Activated gamma-delta T cell treated with anti-CD3 and anti-CD28 coated beads, Interleukin-2, amount 50 U/mL, for 16 hours (primary cell): ENCODE measurements at places on chromosomes 11 and 22.

DNA sequence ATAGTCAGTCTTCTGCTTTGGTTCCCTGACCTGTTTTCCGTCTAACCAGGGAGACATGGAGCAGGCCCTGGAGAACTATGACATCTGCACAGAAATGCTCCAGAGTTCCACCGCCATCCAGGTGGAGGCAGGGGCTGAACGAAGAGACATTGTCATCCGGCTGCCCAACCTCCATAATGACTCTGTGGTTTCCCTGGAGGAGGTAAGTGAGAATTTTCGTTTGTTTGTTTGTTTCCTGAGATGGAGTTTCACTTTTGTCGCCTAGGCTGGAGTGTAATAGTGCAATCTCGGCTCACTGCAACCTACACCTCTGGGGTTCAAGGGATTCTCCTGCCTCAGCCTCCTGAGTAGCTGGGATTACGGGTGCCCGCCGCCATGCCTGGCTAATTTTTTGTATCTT is 52.9 kb downstream of the CABIN1 start:
- no peak for DNase-seq

- DNase-seq, result no peak
Observed at GRCh38 chr11:62427630-62428233, 8.9 kb downstream of the SCGB1A1 start.

DNA sequence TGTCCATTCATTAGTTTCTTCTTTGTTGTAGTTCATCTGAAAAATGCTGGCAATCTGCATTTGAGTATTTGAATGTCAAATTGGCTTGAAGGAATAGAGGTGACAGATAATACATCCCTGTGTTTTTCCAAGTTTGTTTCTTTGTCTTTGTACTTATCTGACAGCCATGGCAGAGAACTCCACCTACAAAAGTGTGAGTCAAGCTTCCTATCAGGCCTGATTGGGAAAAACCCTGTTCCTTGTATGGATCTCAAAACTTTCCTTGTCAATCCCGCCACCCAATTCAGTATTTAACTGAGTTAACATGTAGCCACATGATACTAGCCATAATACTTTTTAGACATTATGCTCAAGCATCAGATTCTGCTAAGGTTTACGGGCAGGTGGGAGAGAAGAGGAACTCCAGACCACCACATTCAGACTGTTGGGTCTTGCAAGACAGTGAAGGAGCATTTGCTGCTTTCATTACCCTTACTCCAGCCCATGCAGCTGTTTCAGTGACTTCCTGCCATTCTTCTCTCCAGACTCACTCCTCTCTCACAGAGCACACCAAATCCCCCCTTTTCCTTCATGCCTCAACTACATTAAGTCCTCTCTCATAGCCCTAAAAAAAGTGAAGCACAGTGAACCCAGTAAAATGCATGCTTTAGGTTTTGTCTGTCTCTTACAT is 65.9 kb downstream of the BLID start:
- DNase-seq, result no peak

DNA sequence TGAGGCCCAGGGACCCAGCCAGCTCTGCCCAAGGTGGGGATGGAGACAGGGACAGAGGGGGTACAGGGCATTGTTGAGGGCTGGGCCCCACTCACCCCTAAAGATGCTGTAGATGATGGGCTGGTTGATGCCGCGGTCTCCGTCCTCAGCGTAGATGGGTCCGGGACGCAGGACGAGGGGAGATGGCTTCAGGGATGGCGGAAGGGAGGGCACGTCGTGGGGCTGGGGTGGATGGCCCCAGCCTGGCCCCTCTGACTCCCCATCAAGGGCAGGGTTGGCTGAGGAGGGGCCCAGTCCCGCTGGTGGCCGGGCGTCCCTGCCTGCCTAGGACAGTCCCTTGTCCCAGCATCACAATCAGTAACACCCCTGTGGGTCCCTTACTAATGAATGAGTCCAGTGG is 4.5 kb upstream of the IRF7 start:
- DNase-seq, result no peak
